ENCODE measurements at places on chromosomes 13 and 19.

GRCh38 chr13:44231786-44232516 is 141.7 kb upstream of the SERP2 start:
- ATAC-seq = no peak

- no peak for ATAC-seq
Observed at GRCh38 chr13:43574605-43575004, 212.2 kb downstream of the ENOX1 start.

DNA sequence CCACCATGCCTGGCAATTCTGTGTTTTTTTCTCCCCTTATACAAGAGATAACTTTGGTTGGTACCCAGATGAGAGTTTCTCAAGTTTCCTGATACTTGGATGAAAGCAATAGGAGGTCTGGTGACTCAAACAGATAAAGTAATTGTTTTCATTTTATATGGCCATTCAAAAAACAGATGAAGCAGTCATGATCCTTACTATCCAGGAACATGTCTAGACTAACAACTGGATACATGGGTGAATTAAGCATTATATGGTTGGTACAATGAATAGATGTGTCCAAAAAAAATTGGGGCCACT is 8.5 kb downstream of the ZNF430 start:
- no peak for ATAC-seq

- peak; percentile 76 for ATAC-seq
Observed at GRCh38 chr13:51895906-51896888, 34.4 kb downstream of the CCDC70 start.

- ATAC-seq = no peak
Observed at GRCh38 chr19:7368456-7368855, 19.7 kb downstream of the ARHGEF18 start.

DNA sequence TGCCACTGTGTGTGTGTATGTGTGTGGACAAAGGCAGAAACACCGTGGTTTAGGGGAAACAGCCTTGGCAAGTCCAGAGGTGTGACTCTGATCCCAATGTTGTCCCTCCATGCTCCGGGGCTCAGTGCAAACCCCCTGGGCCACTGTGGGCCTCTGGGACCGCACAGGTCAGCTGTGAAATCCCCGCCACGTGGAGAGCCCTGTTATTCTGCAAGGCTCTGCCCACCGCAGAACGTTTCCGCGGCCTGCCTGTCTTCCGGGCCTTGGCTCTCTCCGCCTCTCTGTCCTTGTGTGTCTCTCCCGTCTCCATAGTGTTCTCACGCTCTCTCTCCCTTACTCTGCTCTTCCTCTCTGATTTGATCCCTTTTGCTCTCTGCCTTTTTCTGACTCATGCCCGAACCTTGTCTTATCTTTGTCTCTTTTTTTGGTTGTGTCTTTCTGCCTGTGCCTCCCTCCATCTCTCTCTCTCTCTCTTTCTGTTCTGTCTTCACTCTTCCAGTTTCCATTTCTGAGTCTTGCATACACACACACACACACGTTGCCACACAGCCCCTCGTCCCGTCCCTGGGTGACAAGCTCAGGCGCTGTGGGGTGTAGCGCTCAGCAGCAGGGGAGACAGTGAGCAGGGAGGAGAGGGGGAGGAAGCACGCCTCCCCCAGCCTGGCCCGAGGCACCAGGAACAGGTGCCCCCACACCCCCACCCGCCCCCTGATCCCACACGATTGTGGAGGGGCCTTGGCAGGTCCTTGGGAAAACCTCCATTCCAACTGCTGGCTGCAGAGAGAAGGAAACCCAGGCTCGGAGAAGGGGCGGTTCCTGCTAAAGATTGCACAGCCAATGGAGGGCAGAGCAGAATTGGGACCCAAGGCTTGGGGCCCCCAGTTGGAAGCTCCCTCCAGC is 3.0 kb downstream of the TTYH1 start:
- ATAC-seq = peak; percentile 18

DNA sequence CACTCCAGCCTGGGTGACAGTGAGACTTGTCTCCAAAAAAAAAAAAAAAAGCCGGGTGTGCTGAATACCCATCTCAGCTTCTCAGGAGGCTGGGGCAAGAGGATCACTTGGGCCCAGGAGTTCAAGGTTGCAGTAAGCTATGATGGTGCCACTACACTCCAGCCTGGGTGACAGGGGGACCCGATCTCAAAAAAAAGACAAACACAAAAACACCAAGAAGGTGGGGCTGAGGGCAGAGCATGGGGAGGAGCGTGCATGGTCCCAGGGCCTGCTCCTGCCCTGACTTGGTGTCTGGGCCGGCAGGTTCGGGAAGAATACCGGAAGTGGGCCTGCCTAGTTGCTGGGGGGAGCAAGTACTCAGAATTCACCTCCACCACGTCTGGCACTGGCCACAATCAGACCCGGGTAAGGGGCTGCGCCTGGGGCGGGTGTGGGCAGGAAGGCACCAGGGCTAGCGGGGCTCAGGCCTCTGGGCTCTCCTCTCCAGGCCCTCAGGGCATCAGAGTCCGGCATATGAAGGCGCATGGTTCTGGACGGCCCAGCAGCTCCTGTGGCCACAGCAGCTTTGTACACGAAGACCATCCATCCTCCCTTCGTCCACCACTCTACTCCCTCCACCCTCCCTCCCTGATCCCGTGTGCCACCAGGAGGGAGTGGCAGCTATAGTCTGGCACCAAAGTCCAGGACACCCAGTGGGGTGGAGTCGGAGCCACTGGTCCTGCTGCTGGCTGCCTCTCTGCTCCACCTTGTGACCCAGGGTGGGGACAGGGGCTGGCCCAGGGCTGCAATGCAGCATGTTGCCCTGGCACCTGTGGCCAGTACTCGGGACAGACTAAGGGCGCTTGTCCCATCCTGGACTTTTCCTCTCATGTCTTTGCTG is 11.3 kb downstream of the DDX39A start:
- no peak for ATAC-seq

DNA sequence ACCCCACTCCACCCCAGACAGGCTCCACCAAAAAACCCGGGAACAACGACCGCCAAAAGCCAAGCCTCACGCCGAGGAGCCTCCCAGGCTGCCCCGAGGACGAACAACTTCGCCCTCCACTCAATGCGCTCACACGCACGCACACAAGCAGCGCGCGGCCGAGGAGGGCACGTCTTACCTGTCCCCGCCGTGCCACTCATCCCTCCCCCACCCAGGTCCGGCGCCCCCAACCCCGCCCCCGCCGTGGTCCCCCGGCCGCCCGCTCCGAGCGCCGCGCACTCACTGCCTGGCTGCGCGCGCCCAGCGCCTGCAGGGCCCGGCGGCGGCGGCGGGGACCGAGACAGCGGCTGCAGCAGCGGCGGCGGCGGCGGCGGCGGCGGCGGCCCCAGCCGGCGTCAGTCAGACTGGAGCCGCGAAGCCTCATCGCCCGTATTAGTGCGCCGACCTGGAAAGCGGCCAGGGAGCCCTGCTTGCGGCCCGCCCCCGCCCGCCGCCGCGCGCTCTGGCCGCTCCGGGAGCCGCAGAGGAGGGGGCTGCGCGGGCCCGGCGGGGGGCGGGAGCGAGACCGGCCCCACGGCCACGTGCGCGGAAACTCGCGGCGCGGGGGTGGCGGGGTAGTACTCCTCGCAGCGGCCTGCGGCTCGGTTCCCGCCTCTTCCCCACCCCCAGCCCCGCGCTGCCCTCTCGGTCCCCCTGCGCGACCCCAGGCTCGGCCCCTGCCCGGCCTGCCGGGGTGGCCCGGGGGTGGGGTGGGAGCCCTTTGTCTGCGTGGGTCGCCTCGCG is at the start of gene SMAD9:
SMAD9 (minus strand) TSS at position 406 of the 783 bp plus-strand sequence. CDS start 40,549 bp downstream, outside the sequence.
- peak; percentile 55 for ATAC-seq

GRCh38 chr19:4691373-4691772 is 21.2 kb upstream of the MYDGF start:
- ATAC-seq = no peak

GRCh38 chr19:2949939-2950285 is 5.1 kb upstream of the ZNF77 start:
- peak; percentile 37 for ATAC-seq

DNA sequence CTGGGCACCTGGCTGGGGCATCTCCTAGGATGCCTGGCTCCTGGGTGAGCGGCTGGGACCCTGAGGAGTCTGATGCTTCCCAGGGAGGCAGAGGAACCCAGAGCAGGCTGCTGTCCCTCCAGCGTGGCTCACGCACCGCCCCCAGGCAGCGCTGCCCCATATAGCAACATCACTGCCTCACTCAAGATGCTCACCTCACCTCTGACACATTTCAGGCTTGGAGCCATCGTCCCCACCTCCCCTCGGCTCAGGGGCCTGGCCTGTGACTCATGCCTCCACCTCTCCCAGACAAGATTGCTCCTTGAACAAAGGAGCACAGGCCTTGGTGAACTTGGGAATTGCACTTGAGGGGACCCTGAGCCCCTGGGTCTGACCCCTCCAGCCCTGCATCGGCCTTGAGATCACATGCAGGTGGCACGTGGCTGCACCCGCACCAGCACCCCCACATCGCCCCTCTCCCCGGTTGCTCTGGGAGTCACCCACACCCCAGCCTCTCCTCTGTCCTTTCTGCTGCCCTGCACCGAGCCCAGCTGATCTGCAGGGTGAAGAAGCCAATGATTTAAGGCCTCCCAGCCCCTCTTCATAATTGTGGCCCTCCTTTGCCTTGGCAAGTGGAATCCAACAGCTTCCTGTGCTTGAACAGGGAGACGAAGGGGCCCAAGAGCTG is 11.2 kb downstream of the CEBPA start:
- no peak for ATAC-seq

DNA sequence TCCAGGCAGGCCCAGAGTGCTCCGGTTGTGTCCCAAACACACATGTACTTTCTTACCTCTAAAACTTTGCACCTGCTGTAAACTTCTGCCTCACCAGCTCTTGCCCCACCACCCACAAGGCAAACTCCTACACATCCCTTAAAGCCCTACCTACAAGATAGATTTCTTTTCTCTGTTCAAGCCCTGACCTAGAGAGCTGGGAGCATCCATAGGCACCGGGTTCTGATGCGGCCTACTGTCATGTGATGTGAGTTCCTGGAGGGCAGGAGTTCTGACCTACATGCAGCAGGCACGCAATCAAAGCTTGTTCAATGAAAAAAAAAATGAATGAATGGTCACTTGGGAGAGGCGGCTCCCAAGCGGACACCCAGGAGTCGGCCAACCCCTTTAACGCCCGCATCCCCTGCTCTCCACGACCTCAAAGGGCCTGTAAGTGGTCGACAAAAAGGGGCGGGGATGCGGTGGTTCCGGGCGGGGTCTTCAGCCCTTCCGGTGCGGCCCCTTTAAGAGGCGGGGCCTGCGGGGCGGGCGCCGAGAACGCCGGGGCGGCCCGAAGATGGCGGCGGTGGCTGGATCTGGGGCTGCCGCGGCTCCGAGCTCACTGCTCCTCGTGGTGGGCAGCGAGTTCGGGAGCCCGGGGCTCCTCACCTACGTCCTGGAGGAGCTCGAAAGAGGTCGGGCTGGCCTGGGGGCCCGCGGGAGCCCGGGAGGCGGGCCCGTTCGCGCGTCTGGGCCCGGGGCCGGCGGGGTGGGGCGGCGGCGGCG is at the start of gene MAP1S:
MAP1S (plus strand) TSS at position 534 of the 765 bp plus-strand sequence; CDS start at position 557, 23 bp downstream.
- ATAC-seq = peak; percentile 90

GRCh38 chr13:75787249-75787928 is 151.3 kb downstream of the LMO7 start:
- ATAC-seq = no peak

DNA sequence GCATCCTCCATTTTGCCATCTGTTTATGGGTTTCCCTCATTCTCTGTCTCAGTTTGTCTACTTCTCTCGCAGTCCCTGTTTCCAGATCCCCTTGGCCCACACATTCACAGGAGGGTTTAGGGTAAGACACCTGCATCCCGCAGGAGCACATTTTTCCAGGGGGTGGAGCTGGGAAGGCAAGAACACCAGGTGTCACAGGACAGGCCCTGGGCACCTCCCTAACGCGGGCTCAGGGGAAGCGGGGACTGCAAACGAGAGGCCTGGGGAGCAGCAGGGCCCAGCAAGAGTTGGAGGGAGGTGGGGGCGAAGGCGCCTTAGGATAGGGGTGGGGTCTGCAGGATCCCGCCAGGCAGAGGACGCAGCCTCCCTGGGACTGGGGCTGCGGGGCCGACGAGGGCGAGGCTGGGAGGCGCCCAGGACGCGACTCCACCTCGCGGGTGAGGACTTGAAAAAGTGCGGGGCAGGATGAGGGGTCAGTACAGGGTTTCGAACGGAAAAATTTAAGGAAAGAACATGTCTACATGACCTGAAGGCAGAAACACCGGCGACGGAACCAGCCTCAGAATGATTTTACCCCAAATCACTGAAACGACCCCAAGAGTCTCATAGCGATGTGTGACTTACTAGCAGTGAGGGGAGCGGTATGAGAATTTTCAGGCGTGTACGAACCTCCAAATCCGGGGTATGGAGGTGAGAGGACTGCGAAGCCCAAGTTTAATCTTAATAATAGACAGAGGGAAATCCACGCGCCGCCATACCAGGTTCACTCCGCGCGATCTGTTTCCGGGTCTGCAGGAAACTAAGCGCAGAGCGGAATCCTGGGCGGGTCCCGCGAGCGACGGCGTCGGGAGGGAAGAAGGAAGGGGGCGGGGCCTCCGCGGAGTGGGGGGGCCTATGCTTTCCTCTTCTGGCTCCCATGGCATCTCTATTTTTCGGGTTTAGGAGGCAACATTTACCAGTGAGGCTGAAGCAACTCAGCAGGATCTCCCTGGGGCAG is 7.1 kb upstream of the ERVV-2 start:
- ATAC-seq = no peak

- ATAC-seq = peak; percentile 39
Observed at GRCh38 chr19:4310247-4311121, 6.1 kb downstream of the FSD1 start.

DNA sequence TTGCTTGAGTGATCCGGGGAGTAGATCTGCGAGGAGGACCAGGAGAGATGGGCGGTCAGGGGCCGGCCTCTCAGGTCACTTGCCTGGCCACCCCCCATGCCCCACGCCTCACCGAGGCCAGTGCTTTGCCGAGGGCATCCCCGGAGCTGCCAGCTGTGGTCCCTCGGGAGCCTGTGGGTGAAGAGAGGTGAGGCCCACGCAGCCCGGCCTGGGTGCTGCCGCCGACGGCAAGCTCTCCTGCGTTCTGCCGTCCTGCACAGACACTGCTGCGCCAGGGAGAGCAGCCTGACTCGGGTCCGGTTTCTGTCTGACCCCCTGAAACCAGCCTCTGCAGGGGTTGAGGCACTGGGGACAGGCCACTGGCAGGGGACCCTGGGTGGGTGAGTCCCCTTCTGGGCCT is 15.8 kb upstream of the UQCR11 start:
- peak; percentile 42 for ATAC-seq

- ATAC-seq = no peak
Observed at GRCh38 chr19:41366089-41366488, 2.1 kb upstream of the B9D2 start.

DNA sequence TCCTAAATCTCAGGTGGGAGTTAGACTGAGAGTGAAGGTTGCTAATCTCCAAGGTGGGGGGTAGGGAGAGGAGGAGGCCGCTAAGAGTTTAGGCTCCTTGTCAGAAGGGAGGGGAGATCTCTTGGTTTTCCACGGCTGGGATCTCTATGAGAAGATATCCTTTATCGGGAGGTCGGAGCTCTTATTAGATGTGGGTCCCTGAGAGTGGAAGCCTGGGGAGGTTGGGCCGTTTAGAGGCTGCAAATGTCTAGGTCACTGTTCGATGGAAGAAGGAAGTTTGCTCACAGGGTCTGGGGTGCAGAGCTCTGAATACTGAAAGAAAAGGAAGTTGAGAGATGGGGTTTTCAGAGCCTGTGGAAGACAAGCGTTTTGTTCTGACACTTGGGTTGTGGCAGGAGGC is 3.8 kb downstream of the MYADM start:
- ATAC-seq = no peak

- ATAC-seq = no peak
Observed at GRCh38 chr19:50003254-50003788, 21.9 kb downstream of the VRK3 start.

GRCh38 chr19:35729763-35730162 is 12.0 kb downstream of the KMT2B start:
- no peak for ATAC-seq

GRCh38 chr19:48858984-48859710 is 9.3 kb downstream of the PLEKHA4 start:
- ATAC-seq = peak; percentile 86

- peak; percentile 69 for ATAC-seq
Observed at GRCh38 chr19:35247526-35248309, 1.1 kb upstream of the LSR start.
